GM12864 (cell line): ENCODE measurements at places on chromosomes 6 and 20.

- DNase-seq = no peak
Measured at GRCh38 chr20:11880680-11881079, 37.0 kb upstream of the BTBD3 start.

DNA sequence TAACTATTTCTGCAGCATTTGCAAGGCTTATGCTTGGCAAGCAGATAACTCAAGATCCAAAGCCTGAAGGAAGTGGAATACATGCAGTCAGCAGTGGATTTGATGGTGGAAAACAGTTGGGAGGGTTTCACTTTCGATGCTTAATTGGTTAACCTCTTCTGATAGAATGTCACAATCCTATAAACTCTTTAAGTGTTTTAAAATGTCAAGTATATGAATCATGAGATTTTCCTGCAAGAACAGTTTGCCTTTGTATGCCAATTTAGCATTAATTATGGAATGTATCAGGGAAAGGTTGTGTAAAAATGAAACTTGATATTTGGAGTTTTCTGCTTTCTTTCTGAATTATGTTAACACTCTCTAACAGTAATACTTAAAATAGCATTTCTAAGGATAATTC, 36.6 kb downstream of the NKX2-4 start:
- no peak for DNase-seq

- no peak for DNase-seq
Measured at GRCh38 chr6:53529324-53530036, 15.4 kb downstream of the GCLC start.

DNA sequence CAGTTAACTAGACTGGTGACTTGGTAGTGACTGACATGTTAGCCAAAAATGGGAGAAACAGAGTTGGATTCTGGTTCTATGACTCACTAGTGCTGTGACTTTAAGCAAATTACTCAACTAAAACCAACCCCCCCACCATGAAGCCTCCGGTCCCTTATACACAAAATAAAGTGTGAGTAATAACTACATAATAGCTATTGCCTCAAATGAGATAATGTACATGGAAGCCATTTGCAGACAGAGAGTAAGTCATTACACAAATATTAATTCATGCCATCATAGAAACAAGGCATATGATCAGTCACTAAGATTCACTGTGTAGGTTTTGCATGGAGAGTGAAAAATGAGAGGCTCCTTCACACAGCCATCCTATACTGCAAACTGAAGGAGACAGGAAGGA, 111.9 kb downstream of the HIVEP2 start:
- DNase-seq = no peak

GRCh38 chr6:69792292-69792691, 4.5 kb downstream of the LMBRD1 start:
- DNase-seq = no peak

- no peak for DNase-seq
Measured at GRCh38 chr6:132816660-132817059, 2.3 kb downstream of the RPS12 start.

- DNase-seq = no peak
Measured at GRCh38 chr20:4674672-4675071, 47.0 kb upstream of the PRND start.

- no peak for DNase-seq
Measured at GRCh38 chr6:5135788-5136376, 50.7 kb downstream of the PPP1R3G start.
